ENCODE measurements at places on chromosomes 7 and 10. TPM values are rescaled to one million over a fixed set of nuclear protein-coding genes. Genes with fewer than 3 reads are reported as not detected.

ZNF32 gene
- total RNA-seq = 31.6 TPM

PDE6C gene
- not detected for total RNA-seq

HKDC1 gene
- total RNA-seq = 6.7 TPM

CCDC172 gene
- not detected for total RNA-seq

SRRM3 gene
- 3.4 TPM for total RNA-seq

FAM107B gene
- 45.9 TPM for total RNA-seq

VIPR2 gene
- 10.9 TPM for total RNA-seq

DNA sequence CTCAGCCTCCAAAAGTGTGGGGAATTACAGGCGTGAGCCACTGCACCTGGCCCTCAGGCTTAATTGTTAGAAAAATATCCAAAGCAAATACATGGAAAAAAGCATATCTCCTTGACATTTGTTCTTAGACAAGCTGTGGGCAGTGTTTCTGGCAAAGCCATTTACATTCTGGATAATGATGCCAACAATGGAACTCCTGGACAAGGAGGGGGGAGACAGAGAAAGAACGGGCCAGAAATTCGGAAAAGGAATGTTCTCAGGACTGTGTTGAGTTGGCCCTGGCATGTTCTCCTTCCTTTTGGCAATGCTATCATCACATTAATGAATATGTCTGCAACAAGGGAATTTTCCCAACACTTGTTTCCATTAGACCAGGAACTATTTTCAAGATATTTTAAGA lies 88.7 kb downstream of the UBE2H start:
- H3K27ac ChIP-seq = peak overlapping the region; percentile 73
- peaks cover 81% of the 10 kb centered on the region for H3K4me1 ChIP-seq
- no peak overlapping the region for H3K4me3 ChIP-seq
- H3K36me3 ChIP-seq = no peaks in the 10 kb centered on the region
- H3K27me3 ChIP-seq = no peaks in the 10 kb centered on the region

DNA sequence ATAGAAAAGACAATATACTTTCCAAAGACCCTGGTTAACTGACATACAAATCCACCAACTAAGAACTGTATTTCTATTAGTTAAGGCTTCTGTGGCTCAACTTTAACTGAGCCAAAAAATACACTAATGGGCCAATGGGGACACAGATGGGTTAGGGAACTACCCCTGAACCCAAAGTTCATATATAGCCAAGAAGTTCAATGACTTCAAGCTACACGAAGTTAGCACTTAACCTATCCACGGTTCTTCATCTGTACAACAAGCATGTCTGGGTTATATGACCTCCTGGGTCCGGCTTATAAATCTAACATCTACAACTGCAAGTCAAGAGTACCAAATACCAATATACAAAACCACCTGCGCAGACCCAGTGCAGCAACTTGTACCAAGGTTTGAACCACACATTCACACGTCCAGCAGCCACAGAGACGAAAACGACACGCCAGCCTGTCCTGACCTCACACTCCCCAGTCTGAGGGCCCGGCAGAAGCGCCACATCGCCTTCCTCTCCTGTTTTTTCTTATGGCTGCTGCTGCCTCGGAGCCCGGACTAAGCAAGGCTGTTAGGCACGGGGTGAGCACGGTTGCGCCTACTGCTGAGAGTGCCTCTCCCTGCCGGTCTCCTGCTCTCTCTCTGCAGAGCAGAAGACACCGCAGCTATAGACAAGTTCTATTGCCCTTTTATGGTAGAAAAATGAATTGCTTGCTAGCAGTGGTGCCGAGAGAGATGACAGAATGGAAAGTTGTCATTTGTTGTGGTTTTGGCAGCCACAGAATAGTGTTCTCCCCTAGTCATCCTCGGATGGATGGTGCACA lies 86.3 kb downstream of the RNF216 start:
- peak overlapping the region; percentile 66 for H3K27ac ChIP-seq
- H3K27me3 ChIP-seq = no peaks in the 10 kb centered on the region
- H3K4me1 ChIP-seq = peaks cover 88% of the 10 kb centered on the region
- no peaks in the 10 kb centered on the region for H3K36me3 ChIP-seq

- H3K4me3 ChIP-seq = no peak overlapping the region
- no peak overlapping the region for H3K27ac ChIP-seq
- H3K36me3 ChIP-seq = no peaks in the 10 kb centered on the region
- no peaks in the 10 kb centered on the region for H3K27me3 ChIP-seq
- no peaks in the 10 kb centered on the region for H3K4me1 ChIP-seq
Measured at GRCh38 chr10:110618230-110618610, 25.9 kb upstream of the RBM20 start.

- no peaks in the 10 kb centered on the region for H3K36me3 ChIP-seq
- H3K27me3 ChIP-seq = no peaks in the 10 kb centered on the region
- H3K27ac ChIP-seq = no peak overlapping the region
- H3K4me3 ChIP-seq = no peak overlapping the region
- peaks cover 22% of the 10 kb centered on the region for H3K4me1 ChIP-seq
Measured at GRCh38 chr10:120949609-120950031, 98.5 kb downstream of the WDR11 start.

GRCh38 chr10:101330631-101331225 lies 23.2 kb upstream of the BTRC start:
- DNase-seq = no peak
- no peaks in the 10 kb centered on the region for H3K4me1 ChIP-seq
- no peak overlapping the region for H3K4me3 ChIP-seq
- no peaks in the 10 kb centered on the region for H3K36me3 ChIP-seq
- H3K27me3 ChIP-seq = no peaks in the 10 kb centered on the region

DNA sequence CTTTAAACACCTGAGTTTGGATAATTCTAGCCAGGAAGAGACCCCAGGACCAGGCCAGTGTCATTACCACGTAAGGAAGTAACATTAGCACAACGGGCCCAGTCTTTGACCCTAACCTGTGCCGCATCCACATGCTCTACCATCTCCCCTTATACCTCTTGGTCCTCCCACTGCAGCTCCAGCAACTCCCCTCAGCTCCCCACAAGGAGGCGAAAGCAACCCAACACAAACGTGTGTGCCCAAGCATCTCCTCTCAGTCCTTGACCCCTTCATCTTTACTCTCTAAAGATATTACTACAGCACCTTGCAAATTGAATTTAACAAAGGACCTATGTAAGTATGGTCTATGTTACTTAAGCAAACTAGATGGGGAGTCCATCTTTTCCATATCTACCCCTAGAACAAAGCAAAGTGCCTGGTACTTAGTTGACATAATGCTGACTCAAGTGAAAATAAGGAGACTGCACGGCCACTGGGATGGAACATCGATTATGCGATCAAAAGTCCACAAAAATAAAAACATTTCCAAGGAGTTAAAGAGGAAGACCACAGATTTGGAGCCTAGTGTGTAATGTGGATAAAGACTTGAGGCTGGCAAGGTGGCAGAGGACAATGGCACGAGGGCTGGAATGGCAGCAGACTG lies 147.7 kb downstream of the JAZF1 start:
- no peak overlapping the region for H3K27ac ChIP-seq
- H3K4me1 ChIP-seq = peaks cover 17% of the 10 kb centered on the region
- no peak overlapping the region for H3K4me3 ChIP-seq
- no peak for DNase-seq
- no peaks in the 10 kb centered on the region for H3K36me3 ChIP-seq

- DNase-seq = no peak
- H3K27me3 ChIP-seq = no peaks in the 10 kb centered on the region
- peaks cover 34% of the 10 kb centered on the region for H3K4me1 ChIP-seq
- no peak overlapping the region for H3K4me3 ChIP-seq
- peaks cover 38% of the 10 kb centered on the region for H3K36me3 ChIP-seq
Measured at GRCh38 chr7:100886936-100887515, 2.5 kb downstream of the UFSP1 start.

GRCh38 chr7:157676456-157677255 lies 339.9 kb downstream of the DNAJB6 start:
- DNase-seq = no peak
- H3K36me3 ChIP-seq = no peaks in the 10 kb centered on the region
- H3K27ac ChIP-seq = no peak overlapping the region
- H3K4me1 ChIP-seq = peaks cover 3% of the 10 kb centered on the region
- no peaks in the 10 kb centered on the region for H3K27me3 ChIP-seq

- H3K36me3 ChIP-seq = no peaks in the 10 kb centered on the region
- H3K4me1 ChIP-seq = peaks cover 3% of the 10 kb centered on the region
- H3K27me3 ChIP-seq = no peaks in the 10 kb centered on the region
- no peak overlapping the region for H3K27ac ChIP-seq
- no peak for DNase-seq
Measured at GRCh38 chr10:83994325-83994724, 145.0 kb upstream of the GHITM start.

GRCh38 chr7:2999078-2999500 lies 44.6 kb downstream of the CARD11 start:
- no peaks in the 10 kb centered on the region for H3K36me3 ChIP-seq
- no peak overlapping the region for H3K27ac ChIP-seq
- no peak for DNase-seq
- no peaks in the 10 kb centered on the region for H3K4me1 ChIP-seq
- H3K4me3 ChIP-seq = no peak overlapping the region

GRCh38 chr7:14760730-14761478 lies 141.6 kb downstream of the DGKB start:
- no peaks in the 10 kb centered on the region for H3K4me1 ChIP-seq
- no peak overlapping the region for H3K4me3 ChIP-seq
- H3K36me3 ChIP-seq = no peaks in the 10 kb centered on the region
- no peaks in the 10 kb centered on the region for H3K27me3 ChIP-seq

DNA sequence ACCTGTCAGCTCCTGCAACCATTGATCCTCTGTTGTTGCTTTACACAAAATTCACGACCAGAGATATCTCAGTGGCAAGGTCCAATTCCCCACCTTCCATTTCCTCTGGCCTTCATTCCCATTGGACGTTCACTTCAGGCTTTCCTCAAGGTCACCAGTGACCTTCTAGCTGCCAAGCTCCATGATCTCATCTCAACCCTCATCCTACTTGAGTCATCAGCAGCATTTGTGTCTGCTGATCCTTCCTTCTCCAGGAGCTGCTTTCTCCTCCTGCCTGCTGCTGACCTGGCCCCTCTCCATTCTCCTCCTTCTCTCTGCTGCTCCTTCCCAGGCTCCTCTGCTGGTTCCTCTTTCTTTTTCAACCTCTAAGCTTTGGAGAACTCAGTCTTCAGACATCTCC lies 66.2 kb upstream of the C10orf90 start:
- H3K27ac ChIP-seq = no peak overlapping the region
- H3K4me1 ChIP-seq = no peaks in the 10 kb centered on the region
- DNase-seq = no peak
- no peaks in the 10 kb centered on the region for H3K27me3 ChIP-seq

DNA sequence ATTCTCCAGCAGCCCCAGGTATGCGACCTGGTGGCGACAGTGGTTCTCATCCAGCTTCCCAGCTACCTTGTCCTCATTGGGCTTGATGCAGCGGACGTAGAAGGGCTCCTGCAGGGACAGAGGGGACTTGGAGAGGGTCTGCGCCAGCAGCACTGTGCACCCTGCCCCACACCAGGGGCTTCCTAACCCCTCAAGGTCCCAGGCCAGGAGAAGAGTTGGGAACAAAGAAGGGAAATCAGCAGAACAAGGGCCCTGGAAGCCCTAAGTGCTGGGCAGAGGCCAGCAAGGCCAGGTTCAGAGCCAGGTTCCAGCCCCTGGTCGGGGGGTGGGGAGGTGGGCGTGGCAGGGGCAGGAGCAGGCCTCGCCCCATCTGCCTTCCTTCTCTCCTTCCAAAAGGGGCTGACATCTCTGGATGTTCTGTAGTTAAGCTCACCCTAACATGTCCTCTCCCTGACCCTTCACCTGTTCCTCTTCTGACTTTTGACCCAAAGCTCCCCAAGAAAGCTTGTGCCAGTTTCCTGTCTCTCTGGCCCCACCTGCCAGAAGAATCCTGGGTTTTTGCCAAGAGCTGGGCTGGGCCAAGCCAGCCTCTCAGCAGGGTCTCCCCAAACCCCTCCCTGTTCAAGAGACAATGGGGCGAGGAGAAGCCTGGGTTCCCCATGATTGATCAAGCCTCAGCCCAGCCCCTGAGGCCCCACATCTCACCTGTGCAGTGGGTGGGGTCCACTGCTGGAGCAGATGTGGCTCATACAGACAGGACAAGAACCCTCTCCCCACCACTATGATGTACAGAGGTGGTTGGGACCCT lies 11.9 kb downstream of the MYO1G start:
- H3K4me3 ChIP-seq = no peak overlapping the region

GRCh38 chr10:119166564-119166963 lies 1.1 kb upstream of the SFXN4 start:
- H3K4me1 ChIP-seq = peaks cover 27% of the 10 kb centered on the region
- peak overlapping the region; percentile 88 for H3K27ac ChIP-seq
- H3K36me3 ChIP-seq = peaks cover 15% of the 10 kb centered on the region
- no peak for DNase-seq

- no peak for DNase-seq
- H3K27me3 ChIP-seq = no peaks in the 10 kb centered on the region
- H3K4me1 ChIP-seq = no peaks in the 10 kb centered on the region
- no peak overlapping the region for H3K4me3 ChIP-seq
- no peak overlapping the region for H3K27ac ChIP-seq
Measured at GRCh38 chr7:88500131-88500530, 193.4 kb upstream of the STEAP4 start.

DNA sequence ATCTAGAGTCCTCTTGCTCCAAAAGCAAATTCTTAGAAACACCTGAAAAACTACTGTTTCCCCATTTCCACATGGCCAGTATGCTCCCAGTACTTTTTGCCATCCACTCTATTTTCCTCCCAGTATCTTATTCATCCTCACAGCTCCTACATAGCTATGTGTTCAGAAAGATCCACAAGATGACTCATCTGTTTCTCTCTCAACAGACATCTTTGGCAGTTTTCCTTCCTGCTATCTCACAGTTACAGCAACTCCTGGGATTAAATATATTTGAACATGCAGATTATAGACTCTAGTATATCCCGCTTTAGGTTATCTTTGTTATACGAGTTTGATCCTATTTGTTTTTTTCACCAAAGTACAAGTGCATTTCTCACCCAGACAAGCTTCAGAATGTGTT lies 675.6 kb upstream of the POT1 start:
- H3K27me3 ChIP-seq = no peaks in the 10 kb centered on the region
- H3K4me1 ChIP-seq = no peaks in the 10 kb centered on the region
- H3K27ac ChIP-seq = no peak overlapping the region

- no peaks in the 10 kb centered on the region for H3K36me3 ChIP-seq
- H3K4me1 ChIP-seq = peaks cover 15% of the 10 kb centered on the region
- H3K27me3 ChIP-seq = no peaks in the 10 kb centered on the region
- no peak overlapping the region for H3K27ac ChIP-seq
Measured at GRCh38 chr7:35253460-35253709, 515 bp downstream of the TBX20 start.

DNA sequence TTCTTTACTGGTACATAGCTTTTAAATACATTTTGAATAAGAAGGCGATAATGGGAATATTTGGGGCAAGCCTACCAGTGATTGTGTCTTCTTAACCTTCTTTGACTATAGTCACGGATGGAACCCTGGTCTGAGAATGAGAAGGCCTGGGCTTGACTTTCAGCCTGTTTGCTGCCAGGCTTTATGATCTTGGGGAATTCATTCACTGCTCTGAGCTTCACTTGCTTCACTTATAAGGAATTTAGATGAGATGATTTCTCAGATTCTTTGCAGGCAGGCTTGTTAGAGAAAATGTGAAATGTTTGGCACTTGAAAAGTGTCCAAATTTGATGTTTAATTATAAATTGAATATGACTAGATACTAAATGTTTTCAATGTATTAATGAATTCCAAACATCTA lies 42.5 kb downstream of the NUP205 start:
- no peak for DNase-seq
- peaks cover 4% of the 10 kb centered on the region for H3K36me3 ChIP-seq
- no peaks in the 10 kb centered on the region for H3K27me3 ChIP-seq
- H3K4me1 ChIP-seq = no peaks in the 10 kb centered on the region
